ENCODE measurements at places on chromosomes 4 and X. TPM values are rescaled to one million over a fixed set of nuclear protein-coding genes. Genes with fewer than 3 reads are reported as not detected.
A peak's percentile ranks its signal among the peaks of the same experiment; 100 is the strongest.

- no peaks in the 10 kb centered on the region for H3K4me1 ChIP-seq
- no peaks in the 10 kb centered on the region for H3K36me3 ChIP-seq
- H3K27me3 ChIP-seq = no peaks in the 10 kb centered on the region
Measured at GRCh38 chrX:34382416-34382815, 250.3 kb upstream of the FAM47A start.

- DNase-seq = no peak
- H3K27me3 ChIP-seq = peaks cover under 1% of the 10 kb centered on the region
- no peak overlapping the region for H3K4me3 ChIP-seq
- H3K36me3 ChIP-seq = no peaks in the 10 kb centered on the region
Measured at GRCh38 chrX:104668550-104668949, 102.6 kb downstream of the IL1RAPL2 start.

DNA sequence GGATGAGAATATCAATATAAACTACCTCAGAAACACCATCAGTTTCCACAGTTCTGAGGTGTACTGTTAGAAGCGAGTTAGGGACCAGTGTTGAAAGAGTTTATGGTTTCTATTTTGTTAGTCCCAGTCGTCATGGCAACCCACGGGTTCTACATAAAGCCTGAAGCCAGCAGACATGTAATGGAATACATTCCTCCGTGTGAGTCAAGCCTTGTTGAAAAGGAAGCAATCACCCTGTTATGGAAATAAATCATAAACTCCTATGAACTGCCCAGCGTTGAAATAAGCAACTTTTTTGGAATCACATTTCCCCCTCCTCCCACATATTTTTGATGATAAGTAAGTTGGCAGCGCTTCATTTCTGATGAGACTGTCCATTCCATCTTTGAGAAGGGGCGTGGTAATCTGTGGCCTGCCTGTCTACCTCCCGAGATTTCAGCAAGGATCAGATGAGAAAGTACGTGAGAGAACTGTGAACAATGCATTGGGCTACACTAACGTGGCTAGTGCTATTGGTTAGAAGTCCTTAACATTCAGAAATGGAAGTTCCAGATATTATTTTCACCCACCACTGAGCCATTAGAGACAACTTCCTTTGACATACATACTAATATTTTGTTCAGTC is 40.4 kb upstream of the PDHA1 start:
- no peaks in the 10 kb centered on the region for H3K27me3 ChIP-seq
- no peak overlapping the region for H3K4me3 ChIP-seq
- peak overlapping the region; percentile 78 for H3K27ac ChIP-seq
- peaks cover 5% of the 10 kb centered on the region for H3K4me1 ChIP-seq
- no peak for DNase-seq

Gene TTC29
- total RNA-seq = 0.41 TPM

Gene RXFP1
- total RNA-seq = not detected

Gene RHOXF1
- total RNA-seq = not detected

Gene FSTL5
- total RNA-seq = not detected
